ENCODE measurements at places on chromosomes 4 and X. TPM values are rescaled to one million over a fixed set of nuclear protein-coding genes. Genes with fewer than 3 reads are reported as not detected.

DNA sequence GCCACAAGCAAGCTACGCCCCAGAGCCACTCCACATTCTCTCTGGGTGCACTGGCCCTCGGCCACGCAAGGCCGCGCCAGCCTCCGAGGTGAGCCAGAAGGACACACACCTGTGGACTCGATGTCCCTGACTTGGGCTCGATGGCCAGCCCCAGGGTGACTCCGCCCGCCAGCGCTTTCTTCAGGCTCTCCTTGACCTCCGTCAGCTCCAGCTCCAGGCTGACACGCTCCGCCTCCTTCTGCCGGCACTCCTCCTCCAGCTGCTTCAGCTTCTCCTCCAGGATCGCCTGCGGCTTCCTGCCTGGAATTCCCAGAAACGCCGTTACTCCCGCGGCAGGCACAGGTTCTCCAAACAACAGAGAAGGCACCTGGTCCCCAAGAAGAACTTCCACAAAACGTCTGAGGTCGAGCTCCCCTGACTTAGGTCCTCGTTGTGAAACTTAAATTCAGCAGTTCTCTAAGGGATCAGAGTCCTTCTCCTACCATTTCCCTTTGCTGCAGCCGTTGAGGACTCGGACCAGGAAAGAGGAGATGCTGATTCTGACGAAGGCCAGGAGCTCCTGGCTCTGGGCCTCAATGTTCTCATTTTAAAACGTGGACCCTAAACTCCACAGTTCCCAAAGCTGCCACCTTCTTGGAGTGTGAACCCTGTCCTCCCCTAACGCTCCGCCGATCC is 166.8 kb downstream of the AFAP1 start:
- no peak for DNase-seq

- no peak for DNase-seq
These were observed 341.1 kb downstream of the GBA3 start for GRCh38 chr4:23033796-23034195.

DNA sequence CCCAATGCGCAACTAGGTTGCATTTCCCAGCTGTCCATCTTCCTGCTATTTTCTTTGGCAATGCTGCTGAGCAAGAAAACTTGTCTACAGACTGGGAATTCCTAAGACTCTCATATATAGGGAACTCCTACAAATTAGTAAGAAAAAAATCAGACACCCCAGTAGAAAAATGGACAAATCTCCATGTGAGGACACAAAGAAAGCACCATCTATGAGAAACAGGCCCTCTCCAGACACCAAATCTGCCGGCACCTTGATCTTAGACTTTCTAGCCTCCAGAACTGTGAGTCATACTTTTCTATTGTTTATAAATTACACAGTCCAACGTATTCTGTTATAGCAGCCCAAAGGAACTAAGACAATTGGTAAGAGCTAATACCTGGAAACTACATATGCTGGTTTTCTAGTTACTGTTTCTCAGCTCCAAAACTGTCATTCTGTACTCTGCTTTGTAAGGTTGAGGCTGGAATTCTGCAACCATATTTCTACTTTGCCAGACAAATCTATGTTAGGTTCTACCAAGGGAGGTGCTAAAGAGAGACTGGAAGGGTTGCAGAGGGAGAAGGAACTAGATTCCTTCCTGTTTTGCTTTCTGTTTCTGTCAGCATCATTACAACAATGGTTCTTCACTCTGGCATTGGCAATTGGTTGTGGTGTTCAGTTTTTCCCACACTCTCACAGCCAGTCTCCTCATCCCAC is 35.7 kb upstream of the FAM241A start:
- DNase-seq = no peak

DNA sequence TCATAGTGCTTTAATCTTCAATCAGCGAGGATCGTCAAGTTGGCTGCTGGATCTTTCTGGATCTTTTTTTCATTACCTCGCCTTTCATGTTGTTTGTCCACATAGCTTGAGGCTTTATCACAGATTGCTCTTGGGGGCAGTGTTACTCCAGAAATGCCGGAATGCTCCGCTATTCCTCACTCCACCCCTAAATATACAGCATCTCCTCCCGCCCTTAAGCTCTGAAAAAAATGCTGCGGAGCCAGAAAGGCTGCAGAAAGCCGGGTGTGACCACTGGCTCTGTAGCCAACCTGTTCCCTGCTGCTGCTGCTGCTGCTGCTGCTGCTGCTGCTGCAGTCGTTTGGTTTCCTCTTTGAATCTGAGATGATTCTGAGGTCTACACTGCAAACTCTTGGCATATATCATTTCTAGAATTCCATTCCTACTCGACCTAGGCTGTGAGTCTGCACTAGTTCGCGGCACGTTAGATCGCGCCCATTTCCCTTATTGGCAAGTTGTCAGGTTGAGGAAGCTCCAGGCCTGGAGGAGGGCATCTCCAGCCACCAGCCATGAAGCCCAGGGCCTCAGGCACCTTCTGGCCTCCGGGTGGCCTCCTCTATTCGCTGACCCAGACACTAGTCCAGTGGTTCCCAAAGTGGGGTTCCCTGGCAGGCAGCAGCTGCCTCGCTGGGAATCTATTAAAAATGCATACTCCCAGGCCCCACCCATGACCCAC is 34.2 kb downstream of the WDR13 start:
- peak; percentile 82 for DNase-seq

- DNase-seq = no peak
These were observed 78.7 kb upstream of the PDE5A start for GRCh38 chr4:119707336-119707735.

DNA sequence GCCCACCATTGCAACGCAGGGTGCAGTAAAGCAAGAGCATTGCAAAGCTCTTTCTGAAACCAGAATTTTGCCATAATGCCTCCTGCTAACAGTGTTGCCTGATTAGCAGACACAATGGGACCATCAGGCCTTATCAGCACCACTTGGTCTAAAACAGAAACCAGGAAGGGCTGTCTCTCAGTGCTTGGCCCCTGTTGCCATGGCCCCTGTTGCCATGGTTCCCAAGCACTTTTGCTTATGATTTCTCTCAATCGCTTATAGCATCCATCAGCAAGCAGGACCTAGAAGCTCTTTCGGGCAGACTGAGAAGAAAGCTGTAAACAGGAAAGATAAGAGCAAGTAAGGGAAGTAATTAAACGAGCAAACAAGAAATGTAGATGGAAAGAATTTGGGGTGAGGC is 36.8 kb downstream of the RTL5 start:
- DNase-seq = peak; percentile 59

- no peak for DNase-seq
These were observed 435.8 kb downstream of the SPRY1 start for GRCh38 chr4:123832173-123833026.

- peak; percentile 7 for DNase-seq
These were observed 2.2 kb upstream of the CLDN2 start for GRCh38 chrX:106917830-106918500.

GRCh38 chrX:9355739-9356138 is 109.1 kb upstream of the TBL1X start:
- DNase-seq = no peak

DNA sequence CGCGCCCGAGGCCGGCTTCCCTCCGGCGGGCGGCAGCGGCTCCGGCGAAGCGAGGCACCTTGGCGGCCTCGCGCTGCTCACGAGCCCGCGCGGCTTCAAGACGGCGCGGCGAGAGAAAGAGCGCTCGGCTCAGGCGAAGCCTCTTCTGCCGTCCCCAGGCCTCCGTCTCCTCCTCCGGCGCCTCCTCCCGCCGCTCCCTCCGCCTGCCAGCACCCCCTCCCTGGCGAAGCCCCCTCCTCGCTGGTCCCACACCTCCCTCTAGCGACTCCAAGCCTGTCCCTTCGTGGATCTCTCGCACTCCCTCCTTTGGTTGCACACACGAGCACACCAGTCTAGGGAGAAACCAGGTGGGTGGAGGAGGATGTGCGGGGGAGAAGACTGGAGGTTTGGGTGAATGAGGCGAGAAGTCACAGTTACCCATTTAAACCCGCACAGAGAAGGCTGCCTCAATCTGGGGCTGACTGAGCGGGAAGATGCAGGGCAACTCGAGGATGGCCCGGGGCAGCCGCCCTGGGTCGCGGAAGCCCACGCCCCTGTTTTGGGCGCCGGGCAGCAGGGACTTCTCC is at the start of gene CAMK2D:
Gene CAMK2D, minus strand, starts transcription at position 119 of the 566 bp plus-strand sequence. CDS start 670 bp downstream, outside the sequence.
- peak; percentile 88 for DNase-seq

GRCh38 chr4:1260418-1261106 is 11.6 kb upstream of the CTBP1 start:
- no peak for DNase-seq

DNA sequence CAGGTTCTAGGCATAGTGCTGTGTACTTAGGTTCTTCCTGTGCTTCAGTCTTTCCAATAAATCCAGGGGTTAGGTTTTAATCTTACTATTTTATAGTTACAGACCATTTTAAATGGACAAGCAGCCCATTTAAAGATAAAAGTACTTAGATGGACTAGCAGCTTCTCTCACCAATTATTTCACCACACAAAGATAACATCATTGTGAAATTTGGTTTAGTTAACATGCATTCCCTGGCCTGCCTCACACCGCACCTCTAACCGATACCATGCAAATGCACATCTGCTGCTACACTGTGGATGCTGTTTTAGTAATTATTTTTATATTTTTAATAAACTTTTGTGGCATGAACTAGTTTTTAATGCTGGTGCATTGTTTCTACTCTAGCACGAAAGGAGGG is 252.6 kb downstream of the RAPGEF2 start:
- no peak for DNase-seq

GRCh38 chr4:95217197-95217596 is 331.6 kb downstream of the UNC5C start:
- no peak for DNase-seq

GRCh38 chr4:166414431-166414830 is 541.4 kb downstream of the TLL1 start:
- no peak for DNase-seq

GRCh38 chrX:154805696-154806091 is 409 bp upstream of the MPP1 start:
- DNase-seq = no peak

The SH3RF1 gene
- 0.34 TPM for total RNA-seq

The CCDC158 gene
- not detected for total RNA-seq

The SASH3 gene
- 117 TPM for total RNA-seq

The GPRIN3 gene
- 11.8 TPM for total RNA-seq

The FRG2 gene
- not detected for total RNA-seq

The DIPK2B gene
- total RNA-seq = not detected

The SOWAHD gene
- 0.23 TPM for total RNA-seq

The MND1 gene
- total RNA-seq = 50.0 TPM

The ABCG2 gene
- total RNA-seq = 0.25 TPM

The GBA3 gene
- not detected for total RNA-seq

The ARSJ gene
- not detected for total RNA-seq
